Inflammatory macrophage treated with lipopolysaccharide for 4 hours (primary cell): ENCODE measurements at places on chromosomes 1 and 21.

- DNase-seq, result no peak
These were observed 228.4 kb downstream of the ATG4C start for GRCh38 chr1:63012339-63012738.

- DNase-seq, result no peak
These were observed 14.0 kb downstream of the AK2 start for GRCh38 chr1:33022650-33023200.

GRCh38 chr1:110281363-110282290 lies 57.5 kb upstream of the RBM15 start:
- DNase-seq, result no peak

DNA sequence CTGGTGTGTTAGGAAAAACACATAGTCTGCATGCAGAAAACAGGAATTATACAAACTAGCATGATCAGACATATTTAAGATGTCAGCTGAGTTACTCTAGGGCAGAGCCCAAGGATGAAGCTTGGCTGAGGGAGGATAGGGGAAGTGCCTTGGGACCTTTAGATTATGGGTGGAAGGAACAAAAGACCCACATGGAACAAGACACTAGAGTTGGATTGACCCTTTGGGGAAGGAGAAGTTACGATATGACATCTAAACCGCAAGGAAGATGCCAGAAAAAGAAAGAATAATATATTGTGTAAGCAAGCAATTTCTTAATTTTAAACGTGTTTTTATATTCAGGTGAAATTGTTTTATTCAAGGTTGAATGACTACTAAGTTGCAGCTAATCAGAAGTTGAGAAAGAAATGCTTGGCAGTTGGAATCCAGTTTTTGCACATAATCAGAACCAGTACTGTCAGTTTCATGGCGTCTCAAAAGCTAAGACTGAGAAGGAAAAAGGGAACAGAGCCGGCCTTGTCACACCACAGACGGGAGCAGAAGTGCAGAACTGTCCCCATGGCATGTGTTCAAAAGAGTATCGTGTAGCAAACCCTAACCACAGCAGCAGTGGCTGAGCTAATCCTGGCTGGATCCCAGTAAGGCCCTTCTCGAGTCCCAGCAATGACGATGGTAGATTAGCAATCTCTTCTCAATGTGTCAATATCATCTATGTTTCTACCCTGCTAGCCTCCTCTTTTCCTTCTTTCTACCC lies 31.2 kb upstream of the IFNAR2 start:
- DNase-seq, result peak; percentile 97

DNA sequence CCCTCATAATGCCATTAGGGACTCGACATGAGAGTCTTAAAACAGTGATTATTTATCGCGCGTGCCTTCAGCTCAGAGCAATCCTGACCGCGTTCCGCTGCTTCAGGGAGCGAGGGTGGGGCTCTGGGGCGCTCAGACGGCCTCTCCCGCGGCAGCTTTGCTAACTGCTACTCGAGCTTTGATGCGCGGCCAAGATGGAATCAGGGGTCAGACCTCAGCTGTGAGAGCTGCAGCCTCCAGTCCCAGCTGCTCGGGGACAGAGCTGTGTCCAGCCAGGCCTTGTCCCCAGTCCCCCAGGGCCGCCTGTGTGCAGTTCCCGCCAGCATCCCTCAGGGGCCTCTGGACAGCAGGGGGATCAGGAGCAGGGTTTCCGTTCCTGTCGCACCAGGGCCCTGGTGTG lies 104.6 kb upstream of the TTC34 start:
- DNase-seq, result no peak

GRCh38 chr1:41810446-41810845 lies 108.3 kb downstream of the HIVEP3 start:
- no peak for DNase-seq

GRCh38 chr1:150322310-150322709 lies 977 bp downstream of the PRPF3 start:
- peak; percentile 99 for DNase-seq
